IMR-90 (cell line): ENCODE measurements at places on chromosomes 6 and 20.

DNA sequence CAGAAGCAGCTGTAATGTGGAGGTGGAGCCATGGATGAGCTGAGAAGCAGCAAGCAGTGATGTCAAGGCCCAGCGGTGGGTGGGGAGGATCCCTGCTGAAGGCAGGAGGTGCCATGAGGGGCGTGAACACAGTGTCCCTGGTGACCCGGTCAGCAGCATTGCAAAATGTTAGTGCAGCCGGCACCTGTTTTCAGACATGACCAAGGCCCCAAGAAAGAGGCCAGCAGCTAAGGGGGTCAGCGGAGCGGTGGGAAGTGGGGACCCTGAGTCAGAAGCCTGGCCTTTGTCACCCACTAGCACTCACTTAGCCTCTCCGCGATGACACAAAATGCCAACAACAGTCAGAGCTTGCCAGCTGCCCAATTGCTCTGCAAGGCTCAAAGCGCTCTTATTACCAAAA lies 51.9 kb downstream of the TMEM242 start:
- no peak for DNase-seq

- no peak for DNase-seq
These were observed 130.7 kb upstream of the KCNK16 start for GRCh38 chr6:39453241-39453640.

- DNase-seq, result no peak
These were observed 86.9 kb upstream of the TGM3 start for GRCh38 chr20:2208897-2209296.

- DNase-seq, result no peak
These were observed 18.7 kb downstream of the IL20RA start for GRCh38 chr6:137025786-137026730.

- DNase-seq, result no peak
These were observed 68.8 kb downstream of the GCNT2 start for GRCh38 chr6:10589983-10590382.

DNA sequence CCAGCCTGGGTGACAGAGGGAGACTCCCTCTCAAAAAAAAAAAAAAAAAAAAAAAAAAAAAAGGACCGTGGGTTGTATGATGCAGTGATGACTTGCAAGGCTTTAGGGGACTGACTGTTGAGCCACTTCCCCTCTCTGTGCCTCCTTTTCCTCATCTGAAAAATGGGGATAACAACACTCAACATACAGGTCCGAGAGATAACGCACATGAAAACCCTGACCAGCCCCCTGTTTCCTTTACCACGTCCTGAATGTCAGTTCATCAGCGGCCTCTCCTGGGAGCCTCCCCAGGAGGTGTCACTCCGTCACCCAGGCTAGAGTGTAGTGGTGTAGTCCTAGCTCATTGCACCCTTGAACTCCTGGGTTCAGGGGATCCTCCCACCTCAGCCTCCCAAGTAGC lies 3.9 kb downstream of the SLA2 start:
- DNase-seq, result no peak
